ENCODE measurements at places on chromosomes 2 and 18.

GRCh38 chr2:67839668-67840067 lies 223.1 kb downstream of the C1D start:
- DNase-seq = no peak

GRCh38 chr2:69304656-69305055 lies 82.4 kb downstream of the GFPT1 start:
- no peak for DNase-seq

DNA sequence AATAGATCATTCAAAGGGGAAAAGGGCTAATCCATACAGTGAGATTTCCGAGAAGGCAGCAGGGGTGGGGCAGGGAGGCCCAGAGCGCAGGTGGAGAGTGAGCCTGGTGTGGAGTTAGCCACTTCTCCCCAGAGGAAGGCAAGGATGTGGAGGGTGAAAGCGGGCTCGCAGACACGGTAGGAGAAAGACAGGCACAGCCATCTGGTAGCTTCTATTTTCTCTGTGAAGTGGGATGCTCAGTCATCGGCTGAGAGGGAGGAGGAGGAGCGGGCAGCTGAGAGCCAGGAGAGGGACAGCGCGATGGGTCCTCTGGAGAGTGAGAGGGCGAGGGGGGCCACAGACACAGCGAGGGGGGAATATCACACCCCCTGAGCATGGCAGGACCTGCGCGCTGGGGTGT lies 153.3 kb upstream of the NDUFV2 start:
- DNase-seq = no peak

DNA sequence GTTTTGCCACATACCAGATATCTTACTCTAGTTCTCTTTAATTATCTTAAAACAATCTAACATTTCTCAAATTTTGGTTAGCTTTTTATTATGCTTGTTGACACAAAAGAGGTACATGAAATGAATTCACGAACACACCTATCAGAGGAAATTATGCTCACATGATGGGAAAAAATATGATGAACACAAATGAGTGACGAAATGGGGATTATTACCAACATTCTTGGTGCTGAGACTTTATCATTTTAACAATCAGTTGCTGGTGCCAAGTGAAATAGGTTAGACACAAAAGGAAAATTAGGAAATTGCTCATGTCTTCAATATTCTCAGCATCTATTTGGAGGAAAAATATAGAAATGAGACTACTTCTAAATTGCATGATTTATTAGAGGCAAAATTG lies 944.7 kb upstream of the NRXN1 start:
- no peak for DNase-seq

- DNase-seq = no peak
These were observed 55.9 kb downstream of the NXPH2 start for GRCh38 chr2:138724327-138724726.

DNA sequence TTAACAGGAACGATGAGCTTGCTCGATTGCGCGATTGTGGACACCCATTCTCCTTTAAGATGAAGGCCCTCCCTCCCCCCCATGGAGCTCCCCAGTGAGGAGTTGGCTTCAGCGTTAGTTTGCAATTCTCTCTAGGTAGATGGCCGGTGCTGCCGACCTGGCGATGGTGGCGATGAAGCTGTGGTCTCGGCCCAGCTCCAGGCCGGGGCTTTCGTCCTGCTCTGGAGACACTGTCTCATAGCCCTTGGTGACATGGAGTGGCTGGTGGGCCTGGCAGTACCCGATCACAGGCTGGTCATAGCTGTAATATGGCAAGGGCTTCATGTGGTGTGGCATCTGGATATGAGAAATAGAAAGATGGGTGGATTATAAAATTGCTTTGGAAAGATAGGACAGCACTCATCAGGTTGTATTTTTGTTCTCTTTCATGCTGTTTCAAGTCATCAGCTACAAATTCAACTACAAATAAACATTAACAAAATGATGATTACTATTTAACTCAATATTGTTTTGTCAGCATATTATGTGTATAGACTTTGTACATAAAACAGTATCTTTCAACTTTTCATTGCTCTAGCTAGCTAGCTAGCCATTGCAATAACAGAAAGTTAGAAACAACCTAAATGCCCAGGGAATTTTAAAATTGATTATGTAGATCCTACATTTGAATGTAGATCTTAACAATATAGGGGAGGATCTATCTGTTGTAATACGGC lies 773.4 kb downstream of the LRRTM4 start:
- no peak for DNase-seq

DNA sequence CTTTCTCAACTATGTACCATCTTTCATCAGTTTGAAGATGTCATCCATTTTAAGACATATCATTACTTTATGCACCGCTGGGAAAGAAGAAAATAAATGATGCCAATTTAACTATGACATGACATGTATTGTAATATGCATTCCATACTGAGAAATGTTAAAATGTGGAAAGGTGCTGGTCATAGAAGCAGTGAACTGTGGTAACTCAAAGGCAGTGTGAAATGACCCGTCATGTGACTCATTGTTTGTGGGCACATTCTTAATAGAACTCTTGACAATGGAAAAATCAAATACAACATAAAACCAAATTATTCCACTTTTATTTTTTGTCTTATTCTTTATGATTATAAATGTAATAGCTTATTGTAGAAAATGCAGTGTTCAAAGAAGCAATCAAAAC lies 455.0 kb upstream of the ST6GAL2 start:
- DNase-seq = no peak

- no peak for DNase-seq
These were observed 250 bp downstream of the ACTR1B start for GRCh38 chr2:97663626-97663961.

GRCh38 chr2:181122601-181123000 lies 142.2 kb downstream of the UBE2E3 start:
- no peak for DNase-seq

GRCh38 chr2:49032126-49032525 lies 122.2 kb downstream of the FSHR start:
- no peak for DNase-seq

GRCh38 chr2:99836690-99837605 lies 305.4 kb downstream of the AFF3 start:
- no peak for DNase-seq

GRCh38 chr2:46387292-46387691 lies 90.1 kb downstream of the EPAS1 start:
- no peak for DNase-seq

Measured in stimulated activated effector memory CD8-positive, alpha-beta T cell treated with anti-CD3 and anti-CD28 coated beads, Interleukin-12 subunit alpha, Interleukin-12 subunit beta, amount 100 ng/mL, for 72 hours (primary cell).